Lung (tissue), 17 donors: ENCODE measurements at places on chromosomes 12 and 14. TPM values are rescaled to one million over a fixed set of nuclear protein-coding genes. Genes with fewer than 3 reads are reported as not detected.

KDM5A gene
- total RNA-seq = 60.7 TPM

RSRC2 gene
- 50.2 TPM for total RNA-seq

DNA sequence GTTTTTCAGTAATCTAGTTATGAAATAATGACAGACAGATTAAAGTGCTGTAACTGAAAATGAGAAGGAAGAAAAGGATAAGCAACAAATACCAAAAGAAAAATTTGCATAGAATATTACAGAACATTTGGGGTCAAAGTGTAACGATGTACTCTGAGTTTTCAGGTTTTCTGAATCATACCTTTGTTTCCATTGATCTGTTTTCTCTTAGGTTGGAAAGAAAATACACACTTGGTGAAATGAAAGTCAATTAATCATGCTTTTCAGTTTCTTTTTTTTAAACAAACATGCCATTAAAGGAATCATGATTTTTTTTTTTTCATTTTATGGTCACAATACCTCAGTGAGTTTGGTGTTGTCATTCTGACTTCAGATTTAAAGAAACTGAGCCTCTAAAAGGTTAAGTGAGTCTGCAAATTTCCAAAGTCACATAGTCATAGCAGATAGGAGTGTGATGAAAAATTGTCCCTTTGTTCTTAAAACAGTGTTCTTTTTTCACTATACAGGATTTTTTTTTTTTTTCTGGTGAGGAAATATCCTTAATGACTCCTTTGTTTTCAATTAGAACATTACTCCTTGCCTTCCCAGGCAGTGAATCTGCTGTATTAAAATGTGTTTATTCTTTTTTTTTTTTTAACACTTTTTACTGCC lies 35.9 kb upstream of the PZP start:
- H3K27ac ChIP-seq = no peak overlapping the region
- H3K36me3 ChIP-seq = no peaks in the 10 kb centered on the region
- no peaks in the 10 kb centered on the region for H3K27me3 ChIP-seq

- H3K4me1 ChIP-seq = no peaks in the 10 kb centered on the region
- H3K27me3 ChIP-seq = no peaks in the 10 kb centered on the region
- no peak overlapping the region for H3K27ac ChIP-seq
Observed at GRCh38 chr14:61643555-61643954, 51.8 kb upstream of the HIF1A start.

DNA sequence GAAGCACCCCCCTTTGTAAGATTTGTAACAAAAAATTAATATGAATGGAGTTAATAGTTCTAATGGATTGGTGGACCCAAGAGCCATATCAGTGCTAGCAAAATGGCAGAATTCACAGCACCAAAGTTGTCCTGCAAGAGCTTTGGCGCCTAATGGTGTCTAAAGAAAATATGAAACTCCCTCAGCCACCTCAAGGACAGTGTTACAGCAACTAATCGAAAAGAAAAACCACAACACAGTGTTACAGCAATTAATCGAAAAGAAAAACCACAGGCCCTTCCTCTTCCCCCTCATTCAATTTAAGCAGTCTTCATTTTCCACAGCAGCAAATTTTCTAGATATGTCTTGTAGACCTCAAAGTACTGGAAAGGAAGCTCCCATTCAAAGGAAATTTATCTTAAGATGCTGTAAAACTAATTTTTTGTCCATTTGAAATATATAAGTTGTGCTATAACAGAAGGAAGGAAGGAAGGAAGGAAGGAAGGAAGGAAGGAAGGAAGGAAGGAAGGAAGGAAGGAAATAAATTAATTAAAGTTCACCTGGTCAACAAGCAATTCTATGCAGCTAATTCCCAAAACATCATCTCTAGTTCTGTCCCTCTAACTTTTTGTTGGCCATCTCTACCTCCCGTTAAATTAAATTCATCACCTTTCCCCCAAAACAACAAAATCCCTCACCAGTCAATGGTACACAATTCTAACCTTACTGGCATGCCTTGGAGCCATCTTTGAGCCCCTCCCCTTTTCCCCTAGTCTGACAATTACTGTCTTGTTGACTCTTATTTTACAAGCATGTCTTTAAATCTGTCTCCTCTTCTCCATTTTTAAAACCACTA lies 17.4 kb downstream of the LRP6 start:
- no peaks in the 10 kb centered on the region for H3K27me3 ChIP-seq
- no peak overlapping the region for H3K27ac ChIP-seq
- no peak overlapping the region for H3K4me3 ChIP-seq
- peaks cover 2% of the 10 kb centered on the region for H3K4me1 ChIP-seq
- DNase-seq = no peak
- peaks cover under 1% of the 10 kb centered on the region for H3K36me3 ChIP-seq

GRCh38 chr12:104319918-104320626 lies 16.5 kb downstream of the EID3 start:
- no peak for DNase-seq
- no peaks in the 10 kb centered on the region for H3K4me1 ChIP-seq
- H3K36me3 ChIP-seq = peaks cover 41% of the 10 kb centered on the region
- no peaks in the 10 kb centered on the region for H3K27me3 ChIP-seq
- no peak overlapping the region for H3K4me3 ChIP-seq

GRCh38 chr12:118704527-118705241 lies 276.7 kb upstream of the SRRM4 start:
- DNase-seq = no peak
- H3K4me3 ChIP-seq = no peak overlapping the region
